ENCODE measurements at places on chromosomes 4 and X.

GRCh38 chr4:10066670-10067651, 45.7 kb upstream of the SLC2A9 start:
- no peak for DNase-seq

- no peak for DNase-seq
Measured at GRCh38 chr4:140691369-140691768, 64.8 kb downstream of the TBC1D9 start.

- no peak for DNase-seq
Measured at GRCh38 chr4:144171697-144172096, 31.2 kb upstream of the GYPA start.

GRCh38 chr4:34250562-34250961, 1993.8 kb downstream of the ARAP2 start:
- no peak for DNase-seq

DNA sequence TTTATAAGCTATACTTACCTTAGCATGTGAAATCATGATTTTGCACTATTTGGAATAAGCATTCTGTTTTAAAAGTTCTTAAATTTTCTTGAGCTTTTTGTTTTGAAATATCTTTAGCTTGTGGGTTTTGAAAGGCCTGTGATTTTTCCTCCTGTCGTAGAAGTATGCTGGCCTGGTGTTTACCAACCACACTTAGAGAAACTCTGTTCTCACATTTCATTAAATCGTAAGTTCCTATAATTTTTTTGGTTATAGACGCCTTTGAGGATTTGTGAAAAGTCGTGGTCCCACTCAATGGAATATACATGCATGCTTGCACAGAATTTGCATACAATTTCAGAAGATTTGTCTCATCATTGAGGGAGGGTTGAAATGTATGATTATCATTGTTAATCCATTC, 63.6 kb downstream of the PDLIM5 start:
- no peak for DNase-seq

GRCh38 chrX:73448379-73448778, 1.5 kb downstream of the CDX4 start:
- DNase-seq: no peak

GRCh38 chrX:79361192-79361870, 5.8 kb downstream of the ITM2A start:
- no peak for DNase-seq

- no peak for DNase-seq
Measured at GRCh38 chr4:101192244-101192643, 155.1 kb downstream of the PPP3CA start.

GRCh38 chr4:145871209-145871608, 67.4 kb downstream of the ZNF827 start:
- no peak for DNase-seq

All from stimulated activated CD8-positive, alpha-beta memory T cell treated with anti-CD3 and anti-CD28 coated beads, Interleukin-15, amount 100 ng/mL, for 4 hours (primary cell).